ENCODE measurements at places on chromosomes 3 and 15.

GRCh38 chr3:180131169-180131568 lies 94.4 kb upstream of the PEX5L start:
- no peak for DNase-seq

- no peak for DNase-seq
Observed at GRCh38 chr3:62364191-62364590, 9.2 kb downstream of the FEZF2 start.

DNA sequence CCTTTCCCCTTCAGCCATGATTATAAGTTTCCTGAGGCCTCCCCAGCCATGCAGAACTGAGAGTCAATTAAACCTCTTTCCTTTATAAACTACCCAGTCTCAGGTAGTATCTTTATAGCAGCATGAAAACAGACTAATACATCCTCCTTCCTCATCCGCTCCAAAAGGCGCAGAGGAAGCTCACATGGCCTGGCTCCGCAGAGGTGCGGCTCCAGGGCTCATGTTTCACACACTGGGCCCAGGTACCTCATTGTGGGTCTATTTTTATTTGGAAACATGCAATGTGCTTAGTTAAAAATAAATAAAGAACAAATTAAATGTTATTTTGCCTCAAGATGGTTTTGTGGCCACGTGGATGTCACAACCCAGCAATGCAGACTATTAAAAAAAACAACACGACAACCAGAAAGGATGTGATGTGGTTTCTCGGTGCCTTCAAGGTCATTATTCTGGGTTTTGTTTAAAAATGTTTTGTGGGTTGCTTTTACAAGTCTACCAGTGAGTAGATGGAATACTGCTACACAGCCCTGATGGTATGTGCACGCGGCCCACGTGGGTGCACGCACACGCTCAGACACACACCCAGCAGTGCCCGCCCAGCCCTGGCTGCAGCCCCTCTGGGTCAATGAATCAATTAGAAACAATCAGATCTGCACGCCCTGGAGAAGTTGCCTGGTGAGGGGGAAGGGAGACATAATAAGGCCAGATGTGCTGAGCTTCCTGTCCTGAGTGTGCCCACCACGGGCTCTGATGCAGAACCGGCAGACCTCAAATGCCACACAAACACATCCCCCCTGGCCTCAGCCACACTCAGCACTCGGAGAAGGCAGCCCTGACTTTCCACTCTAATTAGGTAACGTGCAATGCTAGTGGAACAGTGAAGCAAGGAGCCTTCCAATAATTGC lies 140.1 kb downstream of the ADAMTS17 start:
- no peak for DNase-seq

DNA sequence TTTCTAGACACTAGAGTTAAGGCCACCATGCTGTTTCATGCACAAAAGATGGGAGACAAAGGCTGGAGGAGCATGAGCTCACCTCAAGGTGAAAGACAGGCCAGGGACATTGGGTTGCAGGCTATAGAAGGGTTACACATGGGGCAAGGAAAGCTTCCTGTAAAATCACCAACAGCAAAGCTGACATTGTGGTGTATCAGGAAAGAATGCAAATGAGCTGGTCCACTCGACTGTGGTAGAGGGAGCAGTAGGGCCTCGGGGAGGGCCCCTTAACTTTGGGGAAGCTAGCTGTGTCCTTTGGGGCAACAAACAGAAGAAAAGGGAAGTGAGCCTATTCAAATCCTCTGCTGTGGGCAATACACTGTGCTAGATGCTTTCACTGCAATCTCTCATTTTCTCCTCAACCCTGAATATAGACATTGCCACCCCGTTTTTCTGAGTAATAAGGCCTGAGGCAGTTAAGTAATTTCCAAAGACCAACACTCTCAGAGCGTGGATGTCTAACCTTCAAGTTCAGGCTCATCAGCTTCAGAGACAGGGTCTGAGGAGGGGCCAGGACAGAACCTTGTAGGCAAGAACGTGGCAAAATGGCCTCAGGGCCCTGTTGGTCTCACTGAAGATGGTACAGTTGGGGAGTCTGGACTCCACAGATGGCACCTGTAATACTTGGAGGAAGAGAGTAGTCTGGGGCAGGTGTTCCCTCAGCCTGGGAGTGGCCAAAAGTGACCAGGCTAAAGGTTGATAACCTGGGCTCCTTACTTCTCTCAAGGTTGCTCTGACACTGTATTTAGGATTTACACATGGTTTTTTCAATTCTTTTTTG lies 24.1 kb downstream of the CX3CR1 start:
- DNase-seq = no peak

DNA sequence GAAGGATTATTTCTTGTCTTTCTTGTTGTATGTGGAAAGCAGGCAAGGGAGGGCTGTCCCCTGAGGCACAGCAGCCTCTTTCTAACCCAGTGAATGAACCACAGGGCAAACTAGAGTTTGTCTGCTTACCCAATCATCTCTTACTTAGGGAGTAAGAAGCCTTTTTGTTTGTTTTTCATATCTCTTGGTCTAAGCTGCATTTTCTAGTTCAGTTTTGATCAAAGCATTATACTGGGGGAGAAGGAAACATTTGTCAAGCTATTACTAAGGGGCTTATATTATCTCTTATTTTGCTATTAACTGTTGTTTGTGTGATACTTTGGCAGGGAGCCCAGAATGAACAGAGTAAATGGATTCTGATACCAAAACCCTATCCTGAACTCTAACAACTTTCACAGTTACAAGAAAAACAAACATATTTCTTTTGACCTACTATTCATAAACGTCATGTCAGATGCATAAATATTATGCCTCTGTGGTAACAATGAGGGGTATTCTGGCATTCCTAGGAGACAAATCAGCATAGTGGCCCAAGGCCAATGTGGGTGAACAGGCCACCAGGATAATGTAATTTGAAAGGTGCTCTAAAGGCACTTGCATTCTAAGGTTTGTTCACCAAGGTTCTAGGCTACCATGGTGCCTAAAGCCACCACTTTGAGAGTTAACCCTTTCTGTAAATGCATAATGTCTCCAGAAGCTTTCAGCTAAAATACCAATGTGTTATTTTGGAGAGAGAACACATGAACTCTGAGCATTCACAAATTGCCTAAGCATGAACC lies 271.6 kb upstream of the ZPLD1 start:
- peak; percentile 62 for DNase-seq

- DNase-seq = no peak
Observed at GRCh38 chr15:39434163-39434562, 146.7 kb upstream of the THBS1 start.

- no peak for DNase-seq
Observed at GRCh38 chr15:76337059-76337695, 604 bp downstream of the ISL2 start.

GRCh38 chr3:174208161-174208560 lies 651.0 kb upstream of the NAALADL2 start:
- DNase-seq = no peak

DNA sequence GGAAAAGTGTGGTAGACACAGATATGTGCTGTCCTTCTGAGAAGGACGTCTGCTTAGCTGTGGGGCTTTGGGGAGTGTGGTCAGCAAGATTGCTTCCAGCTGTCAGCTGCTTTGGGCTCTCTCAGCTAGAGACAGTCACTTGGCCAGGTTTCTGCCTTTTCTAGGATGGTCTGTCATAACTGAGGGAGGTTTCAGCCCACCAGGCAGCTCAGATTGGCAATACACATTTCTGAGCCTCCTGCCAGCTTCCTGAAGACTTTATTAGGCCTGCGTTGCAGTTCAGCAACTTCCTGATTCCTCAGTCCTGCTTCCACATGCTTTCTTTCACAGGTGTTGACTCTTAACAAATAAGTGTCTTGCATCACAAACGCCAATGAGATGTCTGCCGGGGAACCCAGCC lies 286.5 kb downstream of the SQOR start:
- DNase-seq = no peak

DNA sequence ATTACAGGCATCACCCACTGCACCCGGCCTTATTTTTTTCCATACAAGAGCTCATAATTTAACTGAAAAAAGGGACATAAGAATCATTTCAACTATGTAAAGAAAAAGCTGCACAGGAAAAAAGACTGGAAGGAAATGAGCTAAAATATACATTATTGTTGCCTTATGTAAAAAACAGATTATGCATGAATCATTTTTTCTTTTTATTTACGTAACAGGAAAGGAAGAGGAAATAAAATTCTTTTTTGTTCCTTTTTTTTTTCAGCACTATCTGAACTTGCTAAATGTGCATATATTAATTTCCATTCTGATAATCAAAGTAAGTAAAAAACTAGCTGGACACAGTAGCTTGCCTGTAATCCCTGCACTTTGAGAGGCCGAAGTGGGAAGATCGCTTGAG lies 12.1 kb downstream of the KIF9 start:
- no peak for DNase-seq

- no peak for DNase-seq
Observed at GRCh38 chr3:116678853-116679252, 30.7 kb upstream of the TUSC7 start.
